Frontal cortex (tissue), 4 donors: ENCODE measurements at places on chromosomes 6 and 20.

DNA sequence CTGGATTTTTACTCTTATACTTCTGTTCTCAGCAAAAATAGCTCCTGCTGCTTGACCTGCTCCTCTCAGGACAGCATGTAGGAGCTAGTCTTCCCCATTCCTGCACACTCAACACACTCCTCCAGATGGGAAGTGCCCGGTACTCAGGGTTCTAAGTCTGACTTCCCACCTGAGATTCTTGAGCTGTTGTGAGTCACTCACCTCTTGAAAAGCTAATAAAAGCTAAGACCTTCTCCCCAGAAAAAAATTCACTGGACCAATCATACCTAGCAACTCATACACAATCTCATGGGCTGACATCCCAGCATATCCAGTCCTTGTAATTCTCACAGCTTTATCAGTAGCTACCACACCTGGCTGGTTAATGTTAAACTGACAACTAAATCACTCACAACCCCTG is 53.5 kb downstream of the TRPC4AP start:
- no peak for DNase-seq

DNA sequence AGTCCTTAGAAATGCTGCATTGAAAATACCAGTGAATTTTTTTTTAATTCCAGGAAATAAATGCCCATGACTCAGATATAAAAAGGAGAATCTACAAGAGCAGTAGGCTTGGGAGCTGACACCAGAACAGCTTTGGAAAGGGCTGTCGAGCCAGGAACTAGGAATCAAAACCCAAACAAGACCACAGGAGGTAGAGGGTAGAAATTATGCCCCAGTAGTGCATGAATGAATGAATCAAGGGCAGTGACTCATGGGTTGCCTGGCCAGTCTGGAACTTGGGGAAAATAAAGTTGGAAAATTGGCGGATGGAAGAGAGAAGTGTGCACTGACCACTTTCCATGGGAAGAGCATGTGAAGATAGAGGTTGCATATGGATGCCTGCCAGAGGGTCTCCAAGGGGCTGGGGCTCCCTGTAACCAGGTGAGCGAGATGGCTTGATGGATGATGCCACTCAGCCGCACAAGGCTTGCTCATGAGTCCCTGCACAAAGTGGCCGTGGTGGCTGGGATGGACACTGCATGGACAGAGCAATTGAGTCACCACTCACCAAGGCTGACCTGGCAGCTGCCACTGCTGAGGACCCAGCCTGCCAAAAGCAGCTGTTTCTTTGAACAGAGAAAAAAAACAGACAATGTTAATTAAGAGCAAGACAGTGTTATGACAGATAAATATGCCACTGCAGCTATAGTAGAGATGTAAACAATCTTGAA is 15.2 kb upstream of the MCCD1 start:
- DNase-seq, result no peak

- DNase-seq, result no peak
Observed at GRCh38 chr6:142534484-142534883, 232.7 kb downstream of the ADGRG6 start.

GRCh38 chr6:46052479-46052878 is 36.8 kb upstream of the CLIC5 start:
- DNase-seq, result no peak

- no peak for DNase-seq
Observed at GRCh38 chr6:30042914-30043313, 18.2 kb upstream of the POLR1H start.
